ENCODE measurements at places on chromosomes 3 and 15.

- no peak for DNase-seq
Observed at GRCh38 chr15:101000271-101000681, 81.1 kb downstream of the LRRK1 start.

GRCh38 chr3:186540221-186540834 lies 3.9 kb downstream of the CRYGS start:
- DNase-seq = peak; percentile 58

DNA sequence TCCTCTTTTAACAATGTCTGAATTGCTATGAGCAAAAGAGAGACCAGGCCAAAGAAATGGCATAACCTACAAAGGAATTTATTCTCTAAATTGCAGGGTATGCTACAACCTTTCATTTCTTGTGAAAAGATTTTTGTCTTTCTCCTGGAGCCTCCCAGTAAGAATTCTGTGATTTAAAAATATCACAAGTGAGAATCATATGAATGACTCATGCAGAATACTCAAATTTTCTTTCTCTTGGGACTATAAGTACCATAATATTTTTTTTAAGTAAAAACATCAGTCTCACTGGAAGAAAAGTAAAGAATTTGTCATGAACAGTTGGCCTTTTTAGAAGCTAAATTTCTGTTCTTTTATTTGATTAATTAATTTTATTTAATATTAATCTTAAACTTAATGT lies 26.3 kb downstream of the SYNPR start:
- DNase-seq = no peak

DNA sequence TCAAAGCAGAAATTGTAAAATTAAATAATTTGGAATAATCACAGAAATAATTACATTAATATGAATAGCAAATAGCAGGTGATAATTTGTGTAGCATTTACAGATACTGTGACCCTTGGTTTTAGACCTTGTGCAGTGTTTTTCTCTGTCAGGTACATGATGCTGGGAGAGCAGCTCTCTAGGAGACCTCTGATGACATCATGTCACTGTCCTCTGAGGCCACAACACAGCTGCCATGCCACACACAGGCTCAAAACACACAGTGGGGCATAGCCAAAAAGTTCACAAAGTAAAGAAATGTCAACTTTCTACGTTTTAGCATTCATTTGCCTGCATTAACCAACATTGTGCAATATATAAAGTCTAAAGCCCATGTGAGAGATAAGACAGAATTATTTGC lies 71.8 kb upstream of the ZBTB20 start:
- no peak for DNase-seq

- no peak for DNase-seq
Observed at GRCh38 chr15:42152921-42153698, 3.3 kb downstream of the PLA2G4F start.

DNA sequence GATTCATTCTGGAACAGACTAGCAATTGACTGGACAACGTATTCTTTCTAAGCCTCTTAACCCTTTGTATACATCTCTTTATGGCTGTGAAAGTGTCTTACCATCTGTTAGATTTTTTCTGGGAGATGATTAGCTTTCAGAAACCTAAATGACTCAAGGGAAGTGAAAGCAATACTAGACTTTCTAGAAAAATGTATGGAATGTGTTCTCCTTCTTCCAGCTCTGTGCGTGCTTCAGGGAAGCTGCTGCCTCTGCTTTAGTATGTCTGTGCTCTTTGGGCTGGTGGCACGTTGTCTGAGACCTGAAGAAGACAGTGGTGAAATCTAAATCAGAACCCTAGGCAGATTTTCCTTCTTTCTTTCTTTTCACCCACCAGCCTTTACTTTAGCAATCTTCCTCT lies 89.5 kb downstream of the ITPR1 start:
- DNase-seq = no peak

All from left cardiac atrium (tissue), 4 donors.